ENCODE measurements at places on chromosomes 2 and 18. TPM values are rescaled to one million over a fixed set of nuclear protein-coding genes. Genes with fewer than 3 reads are reported as not detected.

CYRIA gene
- 9.2 TPM for total RNA-seq

FAM161A gene
- total RNA-seq, result 3.3 TPM

SLC38A11 gene
- total RNA-seq, result 0.69 TPM

GCKR gene
- 1.6 TPM for total RNA-seq

C18orf32 gene
- total RNA-seq, result 32.0 TPM

ADI1 gene
- total RNA-seq, result 32.5 TPM

GAL3ST2 gene
- total RNA-seq, result 0.17 TPM

LOXHD1 gene
- total RNA-seq, result not detected

PFN4 gene
- total RNA-seq, result not detected

DNAJC5G gene
- not detected for total RNA-seq

BMP10 gene
- total RNA-seq, result not detected

MSGN1 gene
- not detected for total RNA-seq

ROCK2 gene
- total RNA-seq, result 28.0 TPM

SLC19A3 gene
- 4.0 TPM for total RNA-seq

VSNL1 gene
- total RNA-seq, result 0.05 TPM

PGAP1 gene
- 2.3 TPM for total RNA-seq

CCBE1 gene
- 8.7 TPM for total RNA-seq

SLC16A14 gene
- 1.8 TPM for total RNA-seq

SIX2 gene
- 0.35 TPM for total RNA-seq

CACNB4 gene
- 0.75 TPM for total RNA-seq

All from renal cortical epithelial cell (primary cell).